Calu3 (cell line): ENCODE measurements at places on chromosomes 7 and 10.
A peak's percentile ranks its signal among the peaks of the same experiment; 100 is the strongest.

GRCh38 chr7:94336009-94336408, 58.7 kb upstream of the COL1A2 start:
- no peak for DNase-seq

- no peak for DNase-seq
Measured at GRCh38 chr10:94423627-94424026, 21.3 kb downstream of the TBC1D12 start.

DNA sequence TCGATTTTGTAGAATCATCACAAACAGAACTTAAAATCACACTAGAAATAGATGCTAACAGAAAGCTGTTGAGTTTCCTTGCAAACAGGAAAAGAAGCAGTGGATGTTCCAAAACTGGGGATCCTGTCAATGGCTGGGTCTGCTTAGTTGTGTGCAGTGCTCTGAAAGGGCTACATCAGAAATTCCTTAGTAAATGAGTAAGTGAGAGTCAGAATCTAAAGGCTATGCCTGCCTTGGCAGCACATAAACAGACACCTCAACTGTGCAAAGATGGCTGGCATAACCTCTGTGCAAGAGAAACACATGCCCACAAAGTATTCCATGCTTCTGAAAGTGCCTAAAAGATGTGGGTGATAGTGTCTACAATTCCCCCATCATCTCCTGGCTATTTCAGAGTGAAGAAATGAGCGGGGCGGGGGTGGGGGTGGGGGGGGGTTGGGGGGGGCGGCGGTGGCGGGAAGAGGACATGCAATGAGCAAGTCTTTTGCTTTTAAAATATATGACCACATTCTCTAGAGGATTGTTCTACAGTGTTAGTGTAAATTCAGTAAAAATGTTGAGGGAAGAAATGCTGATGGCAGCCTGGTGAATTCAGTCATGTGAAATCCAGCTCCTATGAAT, 138.1 kb upstream of the LAMB4 start:
- no peak for DNase-seq

DNA sequence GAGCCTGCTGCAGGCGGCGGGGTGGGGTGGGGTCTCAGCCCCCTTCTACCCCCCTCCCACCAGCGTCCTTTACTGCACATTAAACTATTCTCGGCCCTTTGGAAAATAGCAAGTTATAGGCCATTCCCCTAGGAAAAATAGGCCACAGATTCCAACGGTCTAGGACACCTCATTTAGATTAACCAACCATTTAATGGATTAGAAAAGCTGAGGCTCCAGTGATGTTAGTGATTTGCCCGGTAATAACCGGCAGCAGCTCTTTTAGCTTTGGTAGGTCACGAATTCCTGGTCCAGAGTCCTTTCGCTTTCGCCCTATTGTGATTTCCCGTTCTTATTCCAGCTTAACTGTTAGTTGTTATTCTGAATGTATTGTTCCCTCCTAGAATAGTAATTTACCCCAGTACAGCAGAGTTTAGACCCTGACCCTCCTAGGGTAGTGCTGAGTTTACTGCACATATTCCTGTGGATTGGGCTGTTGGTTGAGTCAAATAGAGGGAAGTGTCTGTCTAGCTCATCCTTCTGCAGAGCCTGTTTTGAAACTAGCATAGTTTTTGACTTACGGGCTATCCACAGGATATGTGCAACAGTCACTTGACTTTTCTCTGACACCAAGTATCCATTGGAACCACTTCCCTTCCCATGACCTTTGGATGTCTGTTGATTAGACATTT, 754 bp downstream of the GSTO1 start:
- no peak for DNase-seq

GRCh38 chr7:30702200-30702599, 19.9 kb upstream of the CRHR2 start:
- no peak for DNase-seq

- DNase-seq: no peak
Measured at GRCh38 chr10:31709028-31709427, 219.6 kb downstream of the ARHGAP12 start.

GRCh38 chr7:127396184-127396583, 3.7 kb upstream of the ZNF800 start:
- DNase-seq: no peak

DNA sequence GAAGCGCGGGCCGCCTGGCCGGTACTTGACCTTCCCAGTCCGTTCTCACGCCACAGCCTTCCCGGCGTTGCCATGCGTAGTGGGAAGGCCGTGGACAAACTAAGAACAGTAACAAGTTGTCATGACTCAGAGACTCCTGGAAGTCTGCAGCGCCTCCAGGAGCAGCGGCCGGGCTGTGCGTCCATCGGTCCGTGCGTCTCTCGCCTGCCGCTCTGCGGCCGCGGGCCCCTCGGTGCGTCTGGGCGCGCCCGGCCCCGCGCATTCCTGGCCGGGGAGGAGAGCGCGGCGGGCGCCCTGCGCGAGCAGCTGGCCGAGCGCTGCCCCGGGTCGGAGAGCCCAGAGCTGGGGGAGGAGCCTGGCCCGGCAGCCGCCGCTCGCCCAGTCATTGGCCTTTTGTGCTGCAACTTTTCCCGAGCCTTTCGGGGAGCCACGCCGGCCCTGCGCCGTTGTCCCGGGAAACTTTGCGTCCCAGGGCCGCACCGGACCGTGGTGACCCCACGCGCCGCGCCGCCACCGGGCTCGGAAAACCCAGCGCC, 123.7 kb downstream of the TACC2 start:
- peak; percentile 80 for DNase-seq

GRCh38 chr7:78635026-78635793, 818.3 kb downstream of the MAGI2 start:
- no peak for DNase-seq

GRCh38 chr7:124792002-124792401, 26.4 kb upstream of the GPR37 start:
- no peak for DNase-seq

GRCh38 chr7:157963526-157963925, 624.1 kb downstream of the PTPRN2 start:
- DNase-seq: no peak

GRCh38 chr10:23975431-23975830, 233.5 kb upstream of the KIAA1217 start:
- DNase-seq: no peak

DNA sequence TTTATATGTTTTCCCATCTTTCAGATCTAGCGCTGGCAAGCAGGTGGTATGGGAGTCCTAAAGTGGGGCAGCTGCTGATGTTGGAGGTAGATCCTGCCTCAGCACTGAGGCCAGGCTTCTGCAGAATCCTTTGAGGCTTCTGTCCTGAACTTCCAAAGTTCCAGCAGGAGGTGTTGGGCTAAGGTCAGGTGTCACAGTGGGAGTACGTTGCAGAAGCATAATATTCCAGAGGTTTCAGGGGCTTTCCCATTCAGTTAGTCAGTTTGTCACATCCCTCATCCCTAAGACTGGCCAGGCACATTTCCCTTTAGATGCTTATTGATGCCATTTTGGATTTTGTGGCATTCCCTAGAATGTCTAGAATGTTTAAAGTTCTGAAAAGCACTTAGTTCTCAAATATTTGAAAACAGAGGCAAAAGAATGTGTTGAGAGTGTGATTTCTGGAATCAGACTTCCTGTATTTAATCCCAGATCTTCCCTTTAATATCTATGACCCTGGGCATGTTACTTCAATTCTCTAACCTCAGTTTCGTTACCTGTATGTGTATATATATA, 319.1 kb upstream of the PHYHIPL start:
- DNase-seq: no peak

DNA sequence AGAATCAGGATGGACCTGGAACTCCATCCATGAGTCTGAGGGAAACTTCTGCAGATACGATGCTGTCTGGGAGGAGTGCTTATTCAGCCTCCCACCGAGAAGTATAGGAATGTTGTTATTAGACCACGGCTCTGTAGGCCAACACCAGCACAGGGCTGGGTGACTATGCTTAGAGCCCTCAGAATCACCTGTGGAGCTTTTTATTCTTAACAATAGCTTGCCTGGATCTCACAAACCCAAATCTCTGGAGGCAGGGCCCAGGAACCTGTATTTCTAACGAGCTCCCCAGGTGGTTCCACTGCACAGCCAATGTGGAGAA, 55.6 kb upstream of the ARID5B start:
- no peak for DNase-seq

- no peak for DNase-seq
Measured at GRCh38 chr10:15681076-15681475, 38.6 kb downstream of the ITGA8 start.

- DNase-seq: no peak
Measured at GRCh38 chr7:110944966-110945644, 145.8 kb upstream of the LRRN3 start.
